ENCODE measurements at places on chromosomes 6 and 20.
A peak's percentile ranks its signal among the peaks of the same experiment; 100 is the strongest.

DNA sequence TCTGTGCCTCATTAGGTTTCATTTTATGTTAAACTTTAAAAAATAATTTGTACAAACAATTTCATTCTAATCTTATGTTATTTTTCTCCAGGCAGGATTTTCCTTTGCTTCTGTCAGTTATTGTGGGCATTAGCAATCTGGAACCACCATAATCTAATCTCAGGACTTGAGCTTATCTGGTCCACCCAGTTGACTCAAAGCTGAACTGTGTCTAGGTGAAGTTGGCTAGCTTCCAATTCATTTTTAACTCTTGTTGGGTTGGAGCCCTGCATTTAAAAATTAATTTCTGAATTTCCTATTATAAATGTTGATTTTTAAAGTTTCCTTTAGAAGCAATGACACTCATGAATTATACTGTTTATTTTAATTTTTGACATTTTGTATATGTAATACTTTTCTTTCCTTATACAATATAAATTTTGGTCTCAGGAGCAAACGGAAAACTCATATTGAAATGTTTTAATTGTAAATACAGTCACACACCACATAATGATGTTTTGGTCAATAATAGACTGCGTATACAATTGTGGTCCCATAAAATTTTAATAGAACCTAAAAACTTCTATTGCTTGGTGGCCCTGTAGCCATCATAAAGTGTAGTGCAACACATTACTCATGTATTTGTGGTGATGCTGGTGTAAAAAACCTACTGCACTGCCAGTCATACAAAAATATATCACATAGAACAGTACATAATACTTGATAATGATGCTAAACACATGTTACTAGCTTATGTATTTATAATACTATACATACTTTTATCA, 121.3 kb downstream of the CLVS2 start:
- DNase-seq, result no peak

DNA sequence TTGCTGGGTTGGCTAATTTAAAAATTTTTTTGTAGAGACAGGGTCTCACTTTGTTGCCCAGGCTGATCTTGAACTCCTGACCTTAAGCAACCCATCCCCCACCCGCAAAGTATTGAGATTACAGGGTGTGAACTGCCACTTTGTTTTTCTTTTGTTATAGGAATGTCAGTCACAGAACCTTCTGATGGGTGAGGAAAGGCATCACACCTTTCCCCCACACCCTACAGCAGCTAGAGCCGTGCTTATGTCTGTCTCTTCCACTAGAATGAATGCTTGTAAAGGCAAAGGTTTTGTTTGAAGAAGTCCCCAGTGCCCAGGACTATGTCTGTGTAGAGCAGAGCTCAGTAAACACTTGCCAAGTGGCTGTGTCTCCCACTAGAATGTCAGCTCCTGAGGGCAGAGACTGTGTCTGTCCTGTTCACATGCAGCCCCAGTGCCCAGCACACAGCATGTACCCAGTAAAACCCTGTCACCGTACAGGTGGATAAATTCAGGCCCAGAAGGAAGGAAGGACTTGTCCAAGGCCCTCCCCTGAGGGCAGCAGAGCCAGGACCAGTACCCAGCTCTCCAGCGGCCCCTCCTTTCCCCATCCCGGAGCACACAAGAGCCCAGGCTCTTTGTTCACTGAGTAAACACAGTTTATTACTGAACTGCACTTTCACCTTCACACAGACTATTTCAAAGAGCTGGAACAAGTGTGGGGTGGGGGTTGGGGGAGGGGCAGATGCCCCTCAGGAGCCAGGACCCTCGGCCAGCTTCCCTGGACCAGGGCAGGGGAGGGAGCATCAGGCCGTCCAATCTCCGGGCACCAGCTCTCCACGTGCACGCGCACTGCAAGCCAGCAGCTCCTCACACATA, 26.4 kb downstream of the COX4I2 start:
- no peak for DNase-seq

GRCh38 chr20:37500311-37500710, 20.7 kb upstream of the NNAT start:
- no peak for DNase-seq

DNA sequence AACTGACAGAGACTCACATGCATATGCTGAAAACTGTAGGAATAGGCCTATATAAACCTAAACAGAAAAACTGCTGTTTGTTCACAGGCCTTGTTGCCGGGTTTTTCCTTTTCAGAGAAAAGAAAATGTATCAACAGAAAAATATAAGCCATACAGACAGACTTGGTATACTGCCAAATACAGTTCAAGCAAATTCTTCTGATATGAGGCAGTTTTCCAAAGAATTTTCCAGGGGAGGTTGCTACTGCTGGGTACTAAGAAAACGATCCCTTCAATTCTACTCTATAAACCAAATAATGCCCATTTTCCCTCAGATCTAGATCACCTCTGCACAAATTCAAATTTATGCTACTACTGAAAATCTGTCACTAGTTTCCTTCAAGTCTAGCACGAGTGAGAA, 59.4 kb downstream of the ME1 start:
- DNase-seq, result no peak

GRCh38 chr6:145508107-145508506, 227.2 kb downstream of the EPM2A start:
- no peak for DNase-seq

- DNase-seq, result no peak
Observed at GRCh38 chr6:24972311-24972958, 36.7 kb upstream of the RIPOR2 start.

GRCh38 chr20:5080384-5080877, 39.3 kb downstream of the PCNA start:
- DNase-seq, result peak; percentile 1

DNA sequence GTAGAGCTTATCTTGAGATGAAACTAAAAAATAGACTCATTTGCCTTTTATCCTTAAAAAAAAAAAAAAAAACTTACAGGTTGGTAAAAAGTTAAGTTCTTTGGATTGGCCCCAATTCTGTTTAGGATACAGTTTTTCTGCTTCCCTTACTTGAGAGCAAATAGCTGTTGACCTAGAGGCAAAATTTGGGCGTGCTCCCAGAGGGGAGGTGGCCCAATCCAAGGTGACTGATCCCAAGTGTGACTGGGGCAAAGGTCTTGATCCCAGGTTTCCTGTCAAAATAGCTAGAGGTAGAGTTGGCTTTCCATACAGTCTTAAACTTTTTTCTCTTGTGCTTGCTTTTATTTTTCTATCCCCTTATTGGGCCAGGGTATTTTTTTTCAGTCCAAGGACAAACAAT, 363.8 kb upstream of the AGPAT4 start:
- DNase-seq, result no peak

DNA sequence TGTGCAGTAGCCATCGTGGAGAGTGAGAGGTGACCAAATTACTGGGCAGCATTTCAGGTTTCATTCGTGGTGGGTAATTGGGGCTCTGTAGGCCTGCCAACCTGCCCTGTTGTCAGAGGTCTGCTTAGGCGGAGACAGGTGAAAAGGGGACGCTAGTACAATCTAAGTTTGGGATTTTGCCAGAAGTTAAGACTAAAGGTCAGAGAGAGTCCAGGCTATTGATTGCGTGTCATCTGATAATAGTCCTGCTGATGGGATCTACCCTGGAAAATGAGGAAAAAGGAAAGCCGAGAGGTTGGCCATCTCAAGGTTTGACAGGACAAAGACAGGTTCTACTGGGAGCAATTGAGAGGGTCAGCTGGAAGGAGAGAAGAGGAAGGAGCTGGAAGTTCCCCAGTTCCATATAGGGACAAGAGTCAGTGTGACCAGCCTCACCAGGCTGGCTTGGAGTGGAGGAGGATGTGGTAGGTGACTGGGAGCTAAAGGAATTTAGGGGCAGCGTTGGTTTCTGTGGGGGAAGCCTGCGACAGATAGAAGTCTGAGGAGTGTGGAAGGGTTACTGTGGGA, 10.9 kb downstream of the ARFGEF2 start:
- DNase-seq, result no peak

- no peak for DNase-seq
Observed at GRCh38 chr6:150058231-150058792, 10.6 kb downstream of the ULBP3 start.

DNA sequence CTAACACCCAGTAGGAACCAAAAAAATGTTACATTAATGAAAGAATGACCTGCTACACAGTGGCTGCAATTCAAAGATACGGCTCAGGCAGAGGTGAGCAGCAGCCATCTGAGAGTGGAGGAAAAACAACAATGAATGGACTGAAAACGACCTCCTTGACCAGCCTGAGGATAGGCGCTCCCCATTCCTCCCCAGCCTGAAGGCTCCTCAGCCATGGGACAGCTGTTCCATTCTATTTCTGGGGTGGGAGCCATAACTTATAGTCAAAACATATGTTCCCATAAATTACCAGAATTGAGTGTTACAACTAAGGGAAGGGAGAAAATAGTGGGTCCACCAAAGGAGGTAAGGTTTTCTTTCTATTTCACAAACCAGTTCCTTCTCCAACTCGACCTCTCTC, 27.2 kb downstream of the FYN start:
- no peak for DNase-seq

GRCh38 chr6:97203343-97203742, 79.7 kb downstream of the MMS22L start:
- DNase-seq, result no peak

GRCh38 chr6:14616656-14617055, 499.1 kb downstream of the CD83 start:
- DNase-seq, result no peak

DNA sequence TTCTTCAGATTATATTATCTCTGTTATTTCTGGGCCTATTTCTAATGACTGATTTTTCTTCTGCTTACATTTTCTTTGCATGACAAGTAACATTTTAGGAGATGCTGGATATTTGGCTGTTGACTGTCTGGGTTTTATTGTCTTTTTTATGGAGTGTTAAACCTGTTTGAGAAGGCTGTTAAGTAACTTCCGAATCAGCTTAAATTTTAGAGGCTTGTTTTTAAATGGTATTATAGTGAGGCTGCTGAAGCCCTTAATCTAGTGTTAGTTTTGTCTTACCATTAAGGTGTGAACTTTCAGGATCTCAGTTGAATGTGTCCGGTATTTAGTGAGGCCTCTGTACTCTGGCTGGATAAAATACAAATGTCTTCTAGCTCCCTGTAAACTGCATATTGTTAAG, 109.8 kb downstream of the EYA4 start:
- no peak for DNase-seq

GRCh38 chr6:84554074-84554473, 210.3 kb downstream of the TBX18 start:
- DNase-seq, result no peak

- no peak for DNase-seq
Observed at GRCh38 chr6:117270055-117270842, 4.9 kb downstream of the VGLL2 start.

DNA sequence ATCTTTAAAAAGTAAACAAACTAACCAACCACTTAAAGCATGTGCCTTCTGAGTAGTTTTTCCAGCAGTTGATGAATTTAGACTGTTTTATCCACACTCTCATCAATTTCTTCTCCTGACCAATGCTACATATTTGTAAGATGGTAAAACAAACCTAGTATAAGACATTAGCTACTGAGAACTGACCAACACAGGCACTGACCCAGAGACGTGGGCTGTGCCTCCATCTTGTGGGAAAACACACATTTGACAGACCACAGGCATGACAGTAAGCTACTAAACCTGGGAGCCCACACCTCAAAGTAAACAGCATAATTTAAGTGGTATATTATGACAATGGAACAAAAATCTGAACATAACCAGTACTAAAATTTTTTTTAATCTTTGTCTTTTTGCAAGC, 121.4 kb upstream of the NRSN1 start:
- no peak for DNase-seq

Measured in NCI-H1436 treated with DMSO at 0.1 percent for 48 hours (cell line).